Globus pallidus (tissue), 1 donor: ENCODE measurements at places on chromosomes 5 and 9.

- DNase-seq, result no peak
Observed at GRCh38 chr5:167658889-167659288, 632.6 kb upstream of the WWC1 start.

DNA sequence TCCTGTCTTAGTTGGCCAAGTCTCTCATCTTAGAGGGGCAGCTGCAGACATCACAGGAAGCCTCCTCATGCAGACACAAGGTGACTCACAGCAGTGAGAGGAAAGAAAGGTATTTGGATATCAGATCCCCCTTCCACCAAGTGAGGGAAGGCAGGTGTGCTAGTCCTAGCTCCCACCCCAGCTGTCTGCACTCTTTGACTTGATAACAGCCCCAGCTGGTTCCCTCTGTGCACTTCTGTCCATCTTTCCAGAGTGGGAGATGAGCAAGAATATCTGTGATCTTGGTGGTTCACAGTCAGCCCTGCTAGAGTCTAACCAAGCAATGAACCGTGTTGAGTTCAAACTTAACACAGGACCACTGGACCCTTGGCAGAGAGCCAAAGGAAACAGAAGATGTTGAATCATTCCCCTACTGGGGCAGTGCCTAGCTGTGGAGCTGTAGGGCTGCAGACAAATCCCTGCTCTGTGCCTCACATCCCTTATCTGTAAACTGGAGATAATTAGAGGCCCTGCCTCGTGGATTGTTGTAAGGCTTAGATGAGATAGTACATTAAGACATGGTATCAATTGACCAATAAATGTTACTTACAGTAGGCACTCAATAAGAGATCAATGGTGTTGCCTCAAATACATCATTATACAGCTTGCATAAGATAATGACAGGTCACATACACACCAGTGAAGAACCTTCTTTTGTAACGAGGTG, 39.1 kb downstream of the SH3RF2 start:
- DNase-seq, result no peak

DNA sequence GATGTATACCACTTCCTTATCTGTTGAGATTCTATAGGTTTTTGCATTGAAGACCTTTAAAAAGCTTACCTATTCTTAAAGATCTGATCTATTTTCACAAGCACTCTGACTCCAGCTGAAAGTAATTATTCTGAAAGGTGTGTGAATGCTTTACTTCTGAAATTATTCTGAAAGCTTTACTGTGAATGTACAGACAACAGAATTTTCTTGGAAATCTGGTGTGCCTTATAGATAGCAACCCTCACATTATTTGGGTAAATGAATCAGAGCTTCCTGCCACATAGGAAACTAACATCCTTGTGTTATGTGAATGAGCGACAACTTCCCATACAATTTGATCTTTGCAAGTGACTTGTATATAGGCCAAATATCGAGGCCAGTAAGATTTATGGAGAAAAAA, 6.5 kb downstream of the CDO1 start:
- no peak for DNase-seq

- no peak for DNase-seq
Observed at GRCh38 chr9:134839455-134840125, 41.0 kb upstream of the FCN2 start.

DNA sequence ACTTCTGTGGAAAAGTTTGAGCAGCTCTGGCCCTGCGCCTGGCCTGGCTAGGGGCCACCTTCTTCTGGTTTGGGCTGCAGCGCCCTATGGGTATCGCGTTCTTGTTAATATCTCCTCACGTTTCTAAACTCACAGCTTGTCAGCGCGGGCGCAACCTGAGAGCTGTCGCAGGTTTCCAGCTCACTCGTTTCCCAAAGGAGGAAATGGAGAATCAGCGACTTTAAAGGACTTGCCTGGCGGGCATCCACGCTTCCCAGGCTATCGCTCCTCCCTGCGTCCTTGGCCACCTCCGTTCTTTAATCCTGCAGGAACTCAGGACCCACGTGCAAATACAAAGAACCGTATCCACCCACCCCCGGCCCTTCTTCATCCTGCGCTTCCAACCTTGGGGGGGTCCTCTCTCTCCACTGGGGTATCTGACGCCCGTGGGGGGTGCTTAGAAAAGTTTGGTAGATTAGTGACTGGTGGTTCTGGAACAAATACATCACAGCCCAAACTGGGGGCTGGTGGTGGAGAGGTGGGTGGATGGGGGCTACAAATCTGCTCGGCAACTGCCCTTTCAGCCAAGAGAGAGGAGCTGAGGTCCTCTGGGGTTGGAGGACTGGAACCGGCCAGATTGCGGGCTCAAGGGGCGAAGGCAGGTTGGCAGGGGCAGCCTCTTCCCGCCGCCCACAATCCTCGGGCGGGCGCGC, 578 bp upstream of the PSAT1 start:
- DNase-seq, result peak; percentile 55
